ENCODE measurements at places on chromosomes 1 and 21.

- DNase-seq = no peak
Measured at GRCh38 chr1:153434746-153435455, 18.6 kb downstream of the S100A7A start.

DNA sequence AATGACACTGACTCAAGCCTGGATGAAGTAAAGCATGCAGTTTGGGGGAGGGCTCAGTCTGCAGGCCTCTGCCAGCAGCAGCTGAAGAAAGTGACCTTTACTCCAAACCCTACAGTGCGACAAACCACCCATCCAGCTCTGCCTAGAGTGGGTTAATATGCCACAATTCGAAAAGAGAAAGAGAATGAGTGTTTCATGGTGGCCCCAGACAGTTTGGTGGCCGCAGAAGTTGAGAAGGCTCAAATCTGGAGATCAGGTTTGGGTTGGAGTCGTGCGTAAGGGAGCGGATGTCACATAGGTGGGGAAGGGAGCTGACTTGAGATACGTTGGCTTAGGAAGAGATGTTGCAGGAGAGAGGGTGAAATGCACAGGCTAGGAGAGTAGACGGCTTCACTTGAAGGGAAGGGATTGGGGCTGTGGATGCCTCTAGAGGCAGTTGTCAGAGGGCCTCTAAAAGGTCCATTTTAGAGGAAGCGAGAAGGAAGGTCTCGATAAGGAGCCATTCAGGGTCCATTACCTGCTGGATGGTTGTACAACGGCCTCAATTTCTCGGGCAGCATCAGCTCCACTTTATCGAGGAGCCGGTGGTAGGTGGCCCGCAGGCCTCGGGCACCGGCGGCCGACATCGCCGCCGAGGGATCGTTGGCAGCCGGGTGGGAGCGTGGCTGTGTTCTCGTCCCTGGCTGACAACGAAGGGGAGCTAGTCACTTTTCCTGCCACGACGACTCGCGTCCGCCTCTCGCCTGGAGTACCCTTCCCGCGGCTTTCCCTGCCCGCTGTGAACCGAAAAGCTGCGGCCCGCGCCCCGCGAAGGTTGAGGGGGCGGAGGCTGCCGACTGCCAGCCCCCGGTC is 1.0 kb upstream of the DCAF6 start:
- DNase-seq = peak; percentile 22

- DNase-seq = no peak
Measured at GRCh38 chr21:27693376-27693775, 726.5 kb upstream of the ADAMTS5 start.

DNA sequence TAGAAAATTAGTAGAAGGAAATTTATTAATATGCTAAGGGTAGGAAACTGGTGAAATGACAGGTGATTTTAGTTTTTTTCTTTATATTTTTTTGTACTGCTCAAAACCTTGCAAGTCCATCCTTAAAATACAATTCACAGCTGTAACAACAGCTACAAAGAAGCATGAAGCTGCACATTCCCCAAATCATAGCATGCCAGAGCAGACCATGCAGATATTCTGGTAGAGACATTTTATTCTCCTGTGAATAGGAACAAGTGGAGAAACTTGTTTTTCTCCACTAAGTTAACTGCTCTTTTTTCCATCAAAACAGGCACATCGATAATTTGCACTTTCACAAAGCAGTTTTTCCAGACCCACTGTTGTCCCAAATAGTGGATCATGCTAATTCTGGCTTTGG is 1125.7 kb downstream of the BRINP3 start:
- no peak for DNase-seq

- DNase-seq = no peak
Measured at GRCh38 chr1:59401581-59401980, 104.7 kb downstream of the FGGY start.

- no peak for DNase-seq
Measured at GRCh38 chr1:152577168-152577567, 3.1 kb downstream of the LCE3D start.

DNA sequence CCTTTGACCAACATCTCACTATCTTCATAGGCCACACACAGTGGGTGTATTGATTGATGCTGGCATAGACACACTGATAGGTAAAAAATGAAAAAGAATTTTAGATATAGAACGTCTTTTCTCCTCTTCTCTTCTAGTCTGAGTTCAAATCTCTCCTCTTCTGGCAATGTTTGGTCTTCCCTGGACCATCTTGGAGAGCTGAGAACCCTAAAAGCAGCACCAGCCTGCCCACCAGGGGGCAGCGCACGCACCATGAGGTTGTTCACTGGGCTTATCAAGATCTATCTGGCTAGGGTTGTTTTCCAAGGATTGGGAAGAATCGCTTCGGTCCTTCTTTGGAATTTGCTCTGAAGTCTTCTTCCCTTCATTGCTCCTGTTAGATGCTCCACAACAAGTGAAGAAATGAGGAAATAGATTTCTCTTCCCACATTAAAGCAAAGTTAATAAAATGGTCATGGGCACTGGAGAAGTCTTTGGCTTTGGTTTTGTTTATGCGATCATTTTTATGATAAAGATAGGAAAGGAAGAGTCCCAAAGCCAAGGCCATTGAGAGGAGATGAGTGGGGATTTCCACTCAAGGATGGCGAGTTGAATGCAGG is 104.0 kb upstream of the OLIG2 start:
- DNase-seq = no peak

DNA sequence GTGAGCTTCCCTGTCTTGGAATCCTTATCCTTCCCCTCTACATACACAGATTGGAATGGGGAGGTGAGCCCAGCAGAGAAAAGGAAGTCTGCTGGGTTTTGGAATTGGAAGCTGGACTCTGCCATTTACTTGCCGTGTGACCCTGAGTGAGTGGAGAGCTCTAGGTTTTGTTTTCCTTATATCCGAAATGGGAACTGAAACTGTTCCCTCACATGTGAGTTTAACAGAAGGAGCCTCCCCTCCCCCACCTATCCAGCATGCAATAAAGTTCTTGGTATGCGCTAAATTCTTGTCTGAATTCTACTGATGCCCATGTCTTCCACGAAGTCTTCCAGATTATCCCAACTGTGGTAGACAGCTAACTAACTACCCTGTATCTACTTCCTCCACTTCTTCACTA is 58.7 kb downstream of the NENF start:
- no peak for DNase-seq

GRCh38 chr1:10516925-10517676 is 42.4 kb downstream of the PEX14 start:
- DNase-seq = no peak

DNA sequence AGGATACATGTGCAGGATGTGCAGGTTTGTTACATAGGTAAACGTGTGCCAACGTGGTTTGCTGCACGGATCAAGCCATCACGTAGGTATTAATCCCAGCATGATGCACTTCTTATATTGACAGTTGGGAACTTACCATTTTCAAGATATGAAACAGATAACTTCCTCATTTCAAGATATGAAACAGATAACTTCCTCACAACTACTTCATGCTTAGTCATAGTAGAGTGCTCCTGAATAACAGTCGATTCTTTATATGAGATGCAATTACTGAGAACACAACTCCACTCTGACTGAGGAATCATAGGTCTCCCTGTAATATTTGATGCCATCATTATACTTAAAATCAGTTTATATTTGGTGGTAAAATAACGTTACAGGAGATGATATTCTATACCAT is 1124.3 kb downstream of the AMY1C start:
- no peak for DNase-seq
